ENCODE measurements at places on chromosomes 13 and 19.

DNA sequence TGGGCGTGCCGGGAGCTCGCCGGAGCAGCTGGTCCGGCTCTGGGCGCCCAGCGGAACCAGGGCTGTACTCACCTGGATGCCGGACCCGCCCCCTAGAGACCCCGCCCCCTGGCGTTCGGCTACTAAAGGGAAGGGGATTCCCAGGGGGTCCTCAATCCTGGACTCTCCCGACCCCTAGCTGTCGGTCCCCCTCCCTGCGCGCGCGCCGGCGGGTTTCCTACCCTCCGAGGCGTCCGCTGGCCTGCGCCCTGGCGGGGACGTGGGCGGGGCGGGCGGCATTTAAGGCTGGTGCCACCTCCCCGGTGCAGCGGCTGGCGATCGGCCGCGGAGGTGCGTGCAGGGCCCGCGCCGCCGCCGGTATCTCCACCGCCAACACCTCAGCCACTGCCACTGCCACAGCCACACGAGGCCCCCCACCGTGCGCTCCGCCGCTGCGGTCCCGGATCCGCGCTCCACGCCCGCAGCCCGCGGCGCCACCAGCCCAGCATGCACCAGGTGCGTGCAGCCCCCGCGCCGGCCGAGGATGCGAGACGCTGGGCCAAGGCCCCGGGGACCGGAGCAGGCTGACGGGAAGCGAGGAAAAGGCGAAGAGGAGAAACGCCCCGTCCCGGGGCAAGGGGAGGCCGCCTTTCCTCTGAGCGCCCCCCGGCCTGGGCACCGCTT is at the start of gene ATP12A:
TSS of gene ATP12A (plus strand) at position 151 of the 663 bp plus-strand sequence. CDS start at position 487, 336 bp downstream.
- DNase-seq, result no peak

- DNase-seq, result no peak
These were observed 9.8 kb downstream of the DCAF15 start for GRCh38 chr19:13961826-13962698.

GRCh38 chr19:13001166-13001501 is 5.9 kb downstream of the NFIX start:
- no peak for DNase-seq

GRCh38 chr13:103614761-103615160 is 548.5 kb upstream of the SLC10A2 start:
- no peak for DNase-seq

DNA sequence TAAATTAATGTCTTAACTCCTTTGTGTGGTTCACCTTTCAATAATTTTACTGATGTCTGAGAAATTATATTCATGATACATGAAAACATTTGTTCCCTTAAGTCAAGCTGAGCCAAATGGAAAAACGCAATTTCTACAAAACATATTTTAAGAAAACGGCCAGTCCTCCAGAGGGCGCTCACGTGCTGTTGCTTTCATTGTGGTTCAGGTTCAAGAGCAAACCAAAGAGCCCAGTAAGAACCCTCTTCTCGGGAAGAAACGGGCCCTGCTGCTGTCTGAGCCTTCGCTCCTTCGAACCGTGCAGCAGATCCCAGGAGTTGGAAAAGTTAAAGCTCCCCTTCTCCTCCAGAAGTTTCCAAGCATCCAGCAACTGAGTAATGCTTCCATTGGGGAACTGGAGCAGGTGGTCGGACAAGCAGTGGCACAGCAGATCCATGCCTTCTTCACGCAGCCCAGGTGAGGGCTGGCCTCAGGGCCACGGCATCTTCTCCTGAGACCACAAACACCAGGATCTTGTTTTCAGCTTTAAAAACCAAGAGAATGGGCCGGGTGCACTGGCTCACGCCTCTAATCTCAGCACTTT is 4.3 kb downstream of the FAAP24 start:
- no peak for DNase-seq

DNA sequence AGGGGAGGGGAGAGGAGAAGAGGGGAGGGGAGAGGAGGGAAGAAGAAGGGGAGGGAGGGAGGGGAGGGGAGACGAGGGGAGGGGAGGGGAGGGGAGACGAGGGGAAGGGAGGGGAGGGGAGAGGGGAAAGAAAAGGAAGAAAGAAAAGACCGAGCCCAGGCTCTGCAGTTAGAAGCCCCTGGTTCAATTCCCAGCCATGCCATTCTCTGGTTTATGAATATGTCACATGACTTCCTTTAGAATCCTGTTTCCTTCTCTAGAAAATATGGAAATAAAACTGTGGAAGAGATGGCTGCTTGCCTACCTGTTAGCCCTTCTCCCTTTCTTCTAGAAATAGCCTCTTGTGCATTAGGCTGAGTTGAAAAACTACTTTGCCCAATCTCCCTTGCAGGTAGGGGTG is 14.3 kb downstream of the TNNT1 start:
- no peak for DNase-seq
